NCI-H82 (cell line): ENCODE measurements at places on chromosomes 5 and 9.

- DNase-seq, result no peak
Observed at GRCh38 chr5:139164020-139164419, 34.1 kb downstream of the SIL1 start.

DNA sequence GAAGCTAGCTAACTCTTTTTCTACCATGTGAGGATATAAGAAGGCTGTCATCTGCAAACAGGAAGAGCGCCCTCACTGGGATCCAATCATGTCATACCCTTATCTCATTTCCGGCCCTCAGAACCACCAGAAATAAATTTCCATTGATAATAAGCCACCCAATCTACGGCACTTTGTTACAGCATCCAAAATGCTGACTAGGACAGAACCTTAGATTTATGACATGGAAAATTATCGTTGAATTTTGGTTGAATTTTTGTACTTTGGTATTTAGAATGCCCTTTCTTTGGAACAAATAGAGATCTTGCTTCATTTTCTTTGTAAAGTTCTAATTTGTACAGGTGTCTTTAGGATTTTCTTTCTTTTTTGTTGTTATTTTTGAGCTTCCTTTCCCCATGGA is 53.3 kb upstream of the CYLC2 start:
- no peak for DNase-seq

GRCh38 chr5:73682176-73682575 is 56.2 kb downstream of the ARHGEF28 start:
- no peak for DNase-seq

GRCh38 chr5:107505763-107506534 is 164.8 kb downstream of the EFNA5 start:
- no peak for DNase-seq

GRCh38 chr9:81477669-81478068 is 211.7 kb downstream of the TLE1 start:
- DNase-seq, result no peak

DNA sequence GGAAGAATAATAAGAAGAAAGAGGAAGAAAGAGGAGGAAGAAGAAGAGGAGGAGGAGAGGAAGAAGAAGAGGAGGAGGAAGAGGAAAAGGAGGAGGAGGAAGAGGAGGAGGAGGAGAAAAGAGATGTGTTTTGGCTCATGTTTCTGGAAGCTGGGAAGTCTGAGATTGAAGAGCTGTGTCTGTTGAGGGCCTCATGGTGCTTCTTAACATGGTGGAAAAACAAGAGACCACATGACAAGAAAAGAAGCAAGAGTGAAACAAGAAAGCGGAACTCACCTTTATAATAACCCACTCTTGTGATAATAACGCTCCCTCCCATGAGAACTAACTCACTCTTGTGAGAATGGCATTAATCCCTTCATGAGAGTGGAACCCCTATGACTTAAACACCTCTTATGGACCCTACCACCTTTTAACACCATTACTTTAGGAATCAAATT is 36.1 kb upstream of the RANBP6 start:
- no peak for DNase-seq

DNA sequence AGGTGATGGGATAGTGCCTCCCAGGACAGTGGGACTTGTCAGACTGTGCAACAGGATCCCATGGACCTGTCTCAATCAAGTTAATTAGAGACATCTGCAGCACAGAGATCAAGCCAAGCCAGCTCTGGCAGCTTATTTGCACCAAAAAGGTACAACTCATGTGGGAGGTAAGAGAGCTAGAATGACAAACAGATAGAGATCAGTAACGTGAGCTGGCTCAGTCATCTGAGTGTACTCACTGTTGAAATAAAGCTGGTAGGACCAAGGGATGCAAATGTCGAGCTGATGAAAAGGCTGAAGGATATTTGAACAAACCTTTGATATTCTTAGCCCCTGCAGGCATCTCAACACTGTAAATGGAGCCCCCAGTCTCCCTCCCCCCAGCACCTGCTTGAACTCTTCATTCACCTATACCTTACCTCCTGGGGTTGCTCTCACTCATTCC is 198.1 kb downstream of the EFNA5 start:
- DNase-seq, result peak; percentile 6

DNA sequence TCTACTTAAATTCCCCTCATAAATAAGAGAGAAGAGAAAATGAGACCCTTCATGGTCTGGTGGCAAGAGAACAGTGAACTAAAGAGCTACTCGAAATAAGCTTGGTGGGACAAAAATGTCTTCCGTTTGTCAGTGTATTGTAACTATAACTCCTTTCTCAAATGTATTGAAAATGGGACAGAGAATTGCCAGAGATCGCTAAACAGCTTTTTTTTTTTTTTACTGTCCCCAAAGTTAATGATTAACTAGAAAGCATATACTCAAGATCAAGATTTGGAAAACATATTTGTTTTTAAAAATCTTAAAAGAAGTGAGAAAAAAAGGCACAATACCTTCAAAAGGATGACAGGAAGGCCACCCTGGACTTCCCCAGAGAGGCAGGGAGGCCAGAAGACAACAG is 206.4 kb upstream of the CTNND2 start:
- DNase-seq, result no peak

DNA sequence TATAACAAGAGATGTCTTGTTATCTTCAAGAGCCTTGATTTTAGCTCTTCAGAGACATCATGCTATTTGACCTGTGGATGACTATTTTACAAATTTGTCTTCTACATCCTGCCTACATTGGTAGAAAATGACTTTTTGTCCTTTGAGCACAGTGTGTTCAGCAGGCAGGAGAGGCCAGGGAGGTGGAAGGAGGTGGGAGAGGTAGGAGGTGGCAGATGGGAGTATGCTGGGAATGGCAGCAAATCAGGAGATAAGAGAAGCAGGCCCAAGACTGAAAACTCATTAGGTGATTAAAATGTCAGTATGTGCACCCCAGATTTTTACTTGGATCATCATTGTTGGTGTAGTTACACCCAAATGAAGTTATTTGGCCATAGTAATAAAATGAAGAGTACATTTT is 44.1 kb downstream of the PTPN3 start:
- DNase-seq, result peak; percentile 68

DNA sequence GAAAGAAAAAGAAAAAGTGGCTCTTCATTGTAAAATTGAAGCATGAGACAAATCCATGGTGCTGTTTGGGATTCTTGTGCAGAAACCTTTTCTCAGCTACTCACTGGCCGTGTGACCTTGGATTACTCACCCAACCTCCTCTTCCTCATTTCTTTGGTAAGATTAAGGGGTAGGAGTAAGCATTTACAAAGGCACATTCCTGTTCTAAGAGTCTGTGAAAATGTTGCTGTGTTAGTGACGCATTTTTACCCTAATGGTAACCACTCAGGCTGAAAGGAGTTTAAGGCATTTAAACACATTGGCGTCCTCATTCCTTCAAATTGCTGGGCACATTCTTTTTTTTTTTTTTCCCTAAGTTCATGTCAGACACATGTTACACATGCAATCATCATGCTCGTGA is 4.3 kb downstream of the RAI14 start:
- no peak for DNase-seq

DNA sequence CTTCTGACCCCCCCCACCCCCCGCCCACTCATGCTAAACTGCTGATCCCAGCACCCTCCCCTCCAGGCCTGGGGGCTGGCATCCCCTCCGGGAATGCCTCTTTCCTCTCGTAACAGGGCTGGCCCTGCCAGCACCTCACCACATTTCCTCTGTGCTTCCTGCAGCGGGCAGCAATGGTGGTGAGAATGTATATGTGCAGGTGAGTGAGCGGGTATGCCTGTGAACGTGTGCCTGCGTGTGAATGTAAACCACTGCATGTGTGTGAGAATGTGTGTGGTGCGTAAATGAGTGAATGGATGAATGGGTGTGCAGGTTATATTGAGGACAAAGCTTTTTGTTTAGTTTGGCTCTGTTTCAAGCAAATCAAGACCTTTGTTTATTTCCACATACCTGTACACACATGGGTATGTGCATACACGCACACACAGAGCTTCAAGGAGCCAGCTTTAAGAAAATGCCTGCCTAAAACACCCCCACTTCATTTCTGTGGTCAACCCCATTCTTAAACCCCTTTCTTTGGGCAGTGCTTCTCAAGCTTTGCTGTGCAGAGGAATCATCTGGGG is 95.7 kb upstream of the SHB start:
- DNase-seq, result no peak

DNA sequence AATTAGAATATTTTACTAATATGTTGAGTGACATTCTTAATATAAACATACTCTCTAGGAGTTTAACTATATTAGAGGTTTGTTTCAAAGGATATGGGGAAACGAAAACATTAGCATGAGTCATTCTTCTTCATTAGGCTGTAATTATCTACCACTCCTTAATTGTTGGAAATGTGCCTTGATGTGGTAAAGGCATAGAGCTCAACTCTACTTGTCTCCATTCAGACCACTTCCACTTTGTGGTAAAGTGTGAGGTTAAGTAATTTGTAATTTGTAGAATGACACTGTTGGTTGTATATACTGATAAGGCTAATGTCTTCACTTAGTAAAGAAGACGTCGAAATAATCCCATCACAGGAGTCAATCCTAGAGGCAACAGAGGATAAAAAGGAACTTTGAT is 58.1 kb downstream of the HAPLN1 start:
- no peak for DNase-seq

DNA sequence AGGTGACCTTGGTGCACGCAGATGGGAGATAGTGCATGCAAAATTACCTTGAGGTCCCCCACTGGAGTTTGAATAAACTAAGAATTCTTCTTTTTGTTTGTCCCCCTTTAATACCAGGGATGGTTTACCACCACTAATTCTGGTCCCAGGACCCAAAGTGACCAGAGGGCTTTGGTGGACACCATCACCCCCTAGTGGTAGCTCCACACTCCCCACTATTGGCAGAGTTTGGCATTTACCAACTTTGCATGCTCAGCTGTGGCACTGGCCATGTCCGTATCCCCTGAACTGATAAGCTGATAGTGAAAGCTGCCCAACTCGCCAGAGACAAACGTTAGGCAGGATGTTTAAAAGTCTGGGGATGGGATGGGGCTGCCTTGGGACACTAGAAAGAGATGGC is 3.3 kb downstream of the ASTN2 start:
- peak; percentile 77 for DNase-seq

DNA sequence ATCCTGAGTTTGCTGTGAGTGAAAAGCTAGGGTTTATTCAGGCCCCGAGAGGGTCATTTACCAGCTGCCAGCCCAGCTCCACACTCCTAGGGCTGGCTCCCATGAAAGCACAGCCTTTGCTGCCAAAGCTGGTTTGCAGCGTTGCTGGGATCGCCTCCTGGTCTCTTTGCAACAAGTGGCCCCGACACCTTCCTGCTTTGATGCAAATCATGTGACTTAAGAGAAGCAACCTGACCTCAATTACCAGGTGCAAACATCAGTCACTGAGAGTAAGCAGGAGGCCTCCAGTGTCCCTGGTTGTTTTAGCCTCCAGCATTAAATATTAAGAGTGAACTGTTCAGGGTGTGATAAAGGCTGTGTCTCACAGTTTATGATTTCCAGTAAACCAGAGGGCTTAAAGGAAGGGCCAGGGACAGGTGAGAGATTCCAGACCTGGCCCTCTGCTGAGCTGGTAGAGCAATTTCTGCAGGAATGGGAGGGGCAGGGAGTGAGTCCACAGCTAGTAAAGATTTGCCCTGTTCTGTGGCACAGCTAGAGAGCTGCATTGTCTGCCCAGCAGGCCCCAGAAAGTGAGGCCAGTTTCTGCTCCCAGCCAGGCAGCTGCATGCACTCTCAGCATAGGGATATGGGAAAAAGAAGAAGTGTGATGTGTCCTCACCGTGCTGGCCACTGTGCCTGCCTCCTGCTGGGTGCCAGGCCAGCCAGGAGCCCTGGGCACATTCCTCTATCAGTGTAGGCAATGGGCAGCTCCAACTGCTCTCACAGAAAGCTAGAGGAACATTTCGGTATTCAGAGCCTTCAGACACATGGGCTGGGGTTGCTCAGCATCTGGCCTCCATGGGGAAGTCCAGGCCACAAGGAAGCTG is 58.0 kb downstream of the SLC22A5 start:
- no peak for DNase-seq

DNA sequence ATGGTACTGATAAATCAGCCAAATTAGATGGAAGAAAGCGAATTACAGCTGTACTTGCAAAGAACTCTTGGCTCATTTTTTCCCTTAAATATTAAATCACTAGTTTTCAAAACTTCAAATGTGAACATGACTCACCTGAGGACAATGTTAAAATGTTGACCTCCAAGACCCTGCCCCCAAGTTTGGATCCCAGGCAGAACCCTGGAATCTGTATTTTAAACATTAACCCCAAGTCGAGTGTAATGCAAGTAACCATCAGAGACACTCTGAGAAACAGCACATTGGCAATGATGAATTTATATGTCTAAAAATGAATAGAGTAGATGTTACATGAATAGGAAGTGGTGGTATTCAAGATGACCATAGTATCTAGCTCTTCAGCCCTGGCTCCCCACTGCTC is 2.3 kb upstream of the CD274 start:
- no peak for DNase-seq

GRCh38 chr5:136206361-136206760 is 13.4 kb upstream of the SMIM32 start:
- no peak for DNase-seq

- no peak for DNase-seq
Observed at GRCh38 chr9:99466104-99466503, 244.0 kb downstream of the SEC61B start.

DNA sequence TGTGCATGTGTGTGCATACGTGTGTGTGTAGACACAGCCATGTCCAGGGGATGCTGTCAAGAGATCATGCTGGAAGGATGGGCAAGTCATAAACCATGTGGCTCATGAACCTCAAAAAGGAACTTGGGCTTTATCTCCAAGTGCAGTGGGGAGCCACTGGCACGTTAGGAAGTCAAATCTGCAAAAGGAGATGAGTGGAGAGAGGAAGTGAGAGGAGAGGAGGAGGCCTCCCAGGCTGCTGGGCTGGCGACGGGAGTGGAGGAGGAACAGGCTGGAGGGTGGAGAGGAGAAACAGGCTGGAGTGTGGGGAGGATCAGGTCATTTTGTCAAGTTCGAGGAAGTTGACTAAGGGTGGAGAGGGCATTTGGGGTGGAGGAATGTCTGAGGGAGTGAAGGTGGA is 29.2 kb upstream of the TIFAB start:
- DNase-seq, result no peak

DNA sequence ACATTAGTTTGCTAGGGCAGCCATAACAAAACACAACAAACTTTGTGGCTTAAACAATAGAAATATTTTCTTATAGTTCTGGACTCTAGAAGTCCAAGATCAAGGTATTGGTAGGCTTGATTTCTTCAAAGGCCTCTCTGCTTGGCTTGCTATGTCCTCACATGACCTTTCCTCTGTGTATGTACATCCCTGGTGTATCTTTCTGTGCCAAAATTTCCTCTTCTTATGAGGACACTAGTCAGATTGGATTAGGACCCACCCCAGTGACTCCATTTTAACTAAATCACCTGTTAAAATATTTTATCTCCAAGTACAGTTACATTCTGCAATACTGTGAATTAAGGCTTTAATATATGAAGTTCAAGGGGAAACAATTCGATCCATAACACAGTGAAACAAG is 168.9 kb upstream of the CCNH start:
- DNase-seq, result no peak

DNA sequence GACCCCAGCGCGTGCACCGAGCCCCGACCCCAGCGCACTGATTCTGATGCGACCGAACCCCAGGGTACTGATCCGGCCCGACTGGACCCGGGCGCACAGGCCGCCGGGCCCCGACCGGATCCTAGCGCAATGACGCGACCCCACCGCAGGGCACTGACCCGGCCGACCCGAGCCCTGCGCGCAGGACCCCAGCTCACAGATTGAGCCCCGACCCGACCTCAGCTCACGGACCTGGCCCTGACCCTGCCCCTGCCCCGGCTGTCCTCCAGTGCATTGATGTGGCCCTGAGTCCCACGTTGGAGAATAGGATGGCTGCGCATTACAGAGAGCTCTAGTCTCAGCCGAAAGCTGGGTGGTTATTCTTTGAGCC is 438 bp downstream of the TRIP13 start:
- peak; percentile 14 for DNase-seq
